ENCODE measurements at places on chromosomes 1 and 21.
A peak's percentile ranks its signal among the peaks of the same experiment; 100 is the strongest.

DNA sequence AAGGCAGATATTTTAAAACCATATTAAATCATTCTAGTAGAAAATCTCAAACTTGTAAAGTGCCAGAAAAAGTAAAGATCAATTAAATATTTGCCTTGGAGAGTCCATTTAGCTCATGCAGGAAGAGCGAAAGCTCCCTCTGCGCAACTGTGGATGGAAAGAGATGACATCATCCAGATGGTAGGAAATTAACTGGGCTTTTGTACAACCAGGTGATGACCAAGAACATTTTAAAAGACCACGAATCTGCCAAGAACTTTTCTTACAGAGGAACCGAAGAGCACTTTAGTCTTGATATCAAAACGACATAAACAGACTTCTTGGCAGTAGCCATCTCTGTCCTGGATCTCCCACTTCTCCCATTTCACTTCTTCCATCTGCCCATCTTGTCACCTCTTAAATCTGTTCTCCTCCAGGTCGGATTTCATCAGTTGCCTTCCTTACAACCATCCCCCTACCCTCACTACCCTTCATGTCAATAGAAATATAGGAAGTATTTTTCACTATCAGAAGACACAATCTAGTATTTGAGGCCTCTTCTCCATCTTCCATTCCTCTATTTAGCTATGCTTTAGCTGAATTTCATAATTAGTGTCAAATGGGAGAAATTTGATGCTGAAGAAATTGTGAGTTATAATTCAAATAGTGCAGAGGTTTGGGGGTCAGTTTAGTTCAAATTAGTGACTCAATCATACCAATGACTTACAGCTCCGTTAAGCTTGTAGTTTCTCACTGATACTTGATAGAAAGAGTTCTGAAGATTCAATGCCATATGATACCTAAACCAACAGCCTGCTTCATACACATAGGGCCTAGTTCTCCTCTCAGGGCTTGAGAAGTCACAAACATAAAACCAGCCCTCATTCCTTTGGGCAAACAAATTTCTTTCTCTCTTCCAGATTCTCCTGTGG lies 22.0 kb upstream of the DNASE2B start:
- DNase-seq = no peak

DNA sequence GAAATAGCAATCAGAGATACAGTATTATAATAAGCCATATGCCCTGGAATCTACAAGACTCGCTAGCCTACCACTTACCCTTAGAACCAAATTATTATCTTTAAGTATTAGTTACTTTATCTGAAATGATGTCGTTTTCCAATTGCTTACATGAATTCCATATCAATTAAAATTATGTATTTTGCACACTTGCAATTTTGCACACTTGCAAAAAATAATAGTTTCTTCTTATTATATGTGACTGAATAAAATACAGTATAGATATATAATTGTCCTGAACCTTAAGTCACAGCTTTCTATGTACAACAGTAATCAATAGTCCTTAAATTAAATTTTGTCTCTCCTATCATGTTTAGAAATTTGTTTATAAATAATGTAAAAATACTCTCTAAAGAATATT lies 2095.1 kb downstream of the NCAM2 start:
- DNase-seq = no peak

DNA sequence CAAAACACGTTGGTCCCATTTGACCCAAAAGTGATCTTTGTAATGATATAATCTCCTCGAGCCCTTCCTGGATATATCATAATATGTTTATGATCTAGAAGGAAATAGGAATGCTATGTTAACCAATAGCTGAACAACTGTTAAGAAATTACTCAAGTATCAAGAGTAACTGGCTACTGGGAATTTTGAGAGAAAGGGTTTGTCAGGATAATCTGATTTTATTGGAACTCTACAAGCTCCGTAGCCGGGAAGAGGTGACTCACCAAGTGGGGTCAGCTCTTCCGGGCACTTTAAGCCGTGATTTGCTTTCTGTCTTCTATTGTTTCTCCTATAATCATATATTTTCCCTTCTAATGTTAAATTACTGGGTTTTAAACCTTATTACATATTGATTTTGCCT lies 250.5 kb upstream of the POGK start:
- DNase-seq = no peak

GRCh38 chr1:228410015-228410414 lies 3.4 kb upstream of the TRIM11 start:
- DNase-seq = no peak

DNA sequence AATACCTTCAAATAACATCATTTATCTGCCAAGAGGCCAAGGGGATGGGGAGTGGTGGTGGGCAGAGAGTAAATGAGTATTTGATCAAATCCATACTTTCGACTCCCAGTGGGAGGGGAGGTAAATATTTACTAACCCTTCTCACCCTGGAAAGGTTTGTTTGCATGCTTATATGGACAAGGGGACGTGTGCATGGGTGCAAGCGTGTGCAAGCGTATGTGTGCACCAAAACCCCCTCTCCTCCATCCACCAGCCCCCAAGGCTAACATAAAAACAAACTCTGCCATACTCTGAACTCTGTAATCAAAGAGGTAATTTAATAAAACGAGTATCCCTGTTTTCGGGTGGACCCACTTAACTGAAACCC lies 58.0 kb downstream of the SYF2 start:
- DNase-seq = no peak

DNA sequence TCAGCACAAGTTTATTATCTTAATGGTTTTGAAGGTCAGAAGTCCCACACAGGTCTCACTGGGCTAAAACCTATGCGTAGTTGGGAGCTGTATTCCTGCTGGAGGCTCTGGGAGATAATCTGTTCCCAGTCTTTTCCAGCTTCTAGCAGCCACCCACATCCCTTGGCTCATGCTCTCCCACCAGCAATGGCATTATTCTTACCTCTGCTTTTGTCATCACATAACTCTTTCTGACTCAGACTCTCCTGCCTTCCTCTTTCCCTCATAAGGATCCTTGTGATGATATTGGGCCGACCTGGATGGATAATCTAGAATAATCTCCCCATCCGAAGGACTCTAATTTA lies 122.2 kb upstream of the PRDX6 start:
- DNase-seq = no peak

- DNase-seq = peak; percentile 78
Observed at GRCh38 chr21:45383111-45383614, 21.8 kb upstream of the COL18A1 start.

GRCh38 chr1:215079456-215079855 lies 3.1 kb upstream of the KCNK2 start:
- DNase-seq = peak; percentile 5

- no peak for DNase-seq
Observed at GRCh38 chr1:219798283-219799030, 129.9 kb downstream of the SLC30A10 start.

- no peak for DNase-seq
Observed at GRCh38 chr1:31624731-31625514, 7.4 kb downstream of the HCRTR1 start.

GRCh38 chr1:87325982-87326738 lies 2.5 kb upstream of the LMO4 start:
- peak; percentile 75 for DNase-seq

- peak; percentile 73 for DNase-seq
Observed at GRCh38 chr1:16076031-16076864, 2.8 kb upstream of the FAM131C start.

- DNase-seq = no peak
Observed at GRCh38 chr1:197027359-197027758, 39.7 kb downstream of the F13B start.

DNA sequence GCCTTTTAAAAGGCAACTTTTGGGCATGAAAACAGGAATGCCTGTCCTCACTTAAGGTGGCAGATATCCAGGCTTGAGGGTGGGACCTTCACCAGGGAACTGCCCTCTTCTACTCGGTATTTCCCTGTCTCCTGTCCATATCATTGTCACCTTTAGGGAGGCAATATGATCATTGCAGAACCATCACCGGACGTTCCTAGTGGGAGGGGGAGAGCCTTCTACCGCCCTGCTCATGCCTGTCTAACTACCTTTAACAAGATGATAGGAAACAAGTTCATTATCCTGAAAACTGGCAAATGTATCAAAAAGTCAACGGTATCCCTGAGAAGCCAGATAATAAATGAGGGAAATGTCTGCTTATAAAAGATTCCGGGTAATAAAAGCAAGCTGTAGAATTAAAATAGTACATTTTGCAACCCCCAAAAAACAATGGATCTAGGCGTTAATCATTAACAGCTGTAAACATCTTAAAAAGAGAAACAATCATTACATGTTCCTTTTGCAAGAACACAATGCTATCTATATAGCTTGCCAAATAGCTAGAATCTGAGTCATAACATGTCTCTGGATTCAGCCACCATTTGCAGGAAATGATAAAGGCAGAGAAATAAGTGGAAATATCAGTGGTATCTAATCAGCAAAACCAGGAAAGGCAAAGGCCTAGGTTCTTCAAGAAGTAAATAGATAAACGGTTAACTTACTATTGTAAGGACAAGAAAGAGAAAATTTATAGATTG lies 852.9 kb upstream of the ADGRL4 start:
- DNase-seq = peak; percentile 56

DNA sequence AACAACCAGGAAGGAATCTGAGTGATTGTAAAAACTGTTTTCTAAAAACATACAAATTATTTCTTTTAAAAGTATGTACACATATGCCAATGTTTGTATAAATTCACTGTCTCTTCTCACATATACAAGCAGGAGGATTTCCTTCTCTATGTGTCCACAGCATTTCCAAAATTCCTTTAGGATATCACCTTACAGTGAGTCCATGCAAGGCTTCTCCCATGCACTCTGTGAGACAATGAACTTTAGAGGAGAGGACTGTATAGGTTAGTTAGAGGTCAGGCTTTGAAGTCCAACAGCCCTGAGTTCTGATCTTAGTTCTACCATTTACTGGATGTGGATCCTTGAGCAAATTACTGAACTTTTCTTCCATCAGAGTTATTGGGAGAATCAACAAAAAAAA lies 34.1 kb upstream of the USH2A start:
- DNase-seq = no peak

GRCh38 chr1:239388578-239388977 lies 2.2 kb downstream of the CHRM3 start:
- no peak for DNase-seq

DNA sequence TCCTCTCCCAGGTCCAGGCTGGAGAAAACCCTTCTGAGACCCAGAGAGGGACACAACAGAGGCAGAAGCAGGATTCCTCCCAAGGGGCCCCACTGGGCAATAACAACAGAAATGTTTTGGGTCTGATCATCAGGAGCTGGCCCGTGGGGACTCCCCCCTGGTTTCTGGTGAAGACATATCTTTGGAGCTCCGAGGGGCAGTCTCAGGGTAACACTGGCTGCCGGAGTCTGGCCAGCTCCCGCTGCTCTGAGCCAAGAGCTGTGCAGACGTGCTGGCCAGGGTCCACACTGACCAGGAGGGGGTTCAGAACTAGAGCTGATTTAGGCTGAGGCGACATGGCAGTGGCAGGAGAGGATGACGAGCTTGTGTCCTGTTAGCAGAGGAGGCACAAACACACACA lies 13.1 kb downstream of the ECE1 start:
- DNase-seq = no peak

DNA sequence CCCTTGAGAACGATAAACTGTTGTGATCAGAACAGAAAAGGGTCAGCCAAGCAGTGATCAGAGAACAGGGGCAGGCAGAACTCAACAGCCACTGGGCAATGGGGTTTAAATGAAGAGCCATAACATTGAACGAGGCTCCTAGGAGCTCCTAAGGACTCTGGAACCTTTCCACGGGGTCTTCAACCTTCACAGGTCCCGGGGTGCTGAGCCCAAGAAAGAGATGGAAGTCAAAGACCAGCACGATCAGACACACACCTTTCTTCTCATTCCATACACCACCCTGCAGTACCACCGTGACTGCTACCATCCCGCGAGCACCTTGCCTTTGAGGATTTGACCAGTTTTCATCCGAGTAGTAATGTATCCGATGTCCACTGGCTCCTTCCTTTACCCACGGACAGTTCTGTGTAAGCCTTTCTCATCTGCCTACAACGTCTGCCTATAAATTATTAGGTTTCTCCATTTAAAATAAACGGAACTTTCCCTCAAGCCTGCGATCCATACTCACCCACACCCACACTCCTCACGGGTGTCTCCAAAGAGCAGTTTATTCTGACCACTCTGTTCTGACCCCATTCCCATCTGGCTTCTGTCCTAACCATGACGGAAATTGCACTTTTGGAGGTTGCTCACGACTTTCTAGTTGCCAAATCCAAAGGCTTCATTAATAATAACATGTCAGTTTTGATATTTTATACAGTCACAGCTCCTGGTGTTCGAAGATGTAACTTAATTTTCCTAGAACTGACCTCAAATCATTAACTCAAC lies 16.8 kb upstream of the HHAT start:
- DNase-seq = no peak

DNA sequence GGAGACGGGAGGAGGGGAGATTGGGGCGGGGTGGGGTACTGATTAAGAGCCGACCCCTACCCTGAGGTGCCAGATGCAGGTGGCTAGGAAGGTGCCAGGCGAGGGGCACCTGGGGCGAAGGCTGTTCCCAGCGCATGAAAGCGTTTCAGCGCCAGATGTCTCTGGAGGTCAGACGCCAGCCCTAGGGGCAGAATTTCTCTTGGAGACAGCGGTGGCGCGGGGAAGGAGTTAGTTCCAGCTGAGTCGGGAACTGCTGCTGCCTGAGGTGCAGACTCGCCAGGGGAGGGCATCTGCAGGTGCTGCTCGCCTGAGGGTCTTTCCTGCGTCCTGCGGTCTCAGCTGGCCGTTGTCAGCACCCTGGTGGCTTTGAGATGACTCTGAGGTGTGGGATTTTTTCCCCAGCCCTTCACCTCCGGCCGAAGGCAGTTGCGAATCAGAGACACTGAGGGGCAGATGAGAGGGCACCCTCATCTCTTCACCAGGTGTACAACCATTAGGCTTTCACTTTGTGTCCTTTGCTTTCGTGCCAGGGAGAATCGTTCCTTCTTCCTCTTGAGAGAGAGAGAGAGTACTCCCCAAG lies 539 bp downstream of the CGN start:
- peak; percentile 51 for DNase-seq

DNA sequence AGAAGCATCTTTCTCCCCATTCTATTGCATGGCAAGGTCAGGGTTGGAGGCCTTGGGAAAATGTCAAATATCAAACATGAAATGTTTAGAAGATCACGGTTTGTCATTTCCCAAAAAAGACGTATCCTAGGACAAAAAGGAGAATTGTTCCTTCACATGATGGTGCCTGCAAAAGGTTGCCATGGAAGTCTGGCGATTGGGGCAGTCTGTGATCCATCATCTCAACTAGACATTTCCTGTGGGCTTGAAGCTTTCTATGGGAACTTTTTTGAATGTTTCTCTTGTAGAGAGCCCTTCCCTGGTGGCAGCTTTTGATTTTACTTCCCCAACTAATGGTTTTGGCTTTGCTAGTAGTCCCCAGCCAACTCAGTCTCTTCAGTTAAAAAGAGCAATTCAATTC lies 106.3 kb downstream of the TGFB2 start:
- no peak for DNase-seq

- no peak for DNase-seq
Observed at GRCh38 chr1:30930631-30931173, 22.1 kb upstream of the SDC3 start.

All from erythroblast (primary cell).